NCI-H1694 (cell line): ENCODE measurements at places on chromosomes 7 and 10.

GRCh38 chr7:105003275-105003674 lies 10.7 kb upstream of the KMT2E start:
- DNase-seq: no peak

- no peak for DNase-seq
Measured at GRCh38 chr7:46212425-46213153, 291.5 kb upstream of the IGFBP3 start.

GRCh38 chr7:158266426-158266816 lies 321.2 kb downstream of the PTPRN2 start:
- no peak for DNase-seq

GRCh38 chr7:80508440-80508839 lies 3.4 kb downstream of the GNAT3 start:
- no peak for DNase-seq

DNA sequence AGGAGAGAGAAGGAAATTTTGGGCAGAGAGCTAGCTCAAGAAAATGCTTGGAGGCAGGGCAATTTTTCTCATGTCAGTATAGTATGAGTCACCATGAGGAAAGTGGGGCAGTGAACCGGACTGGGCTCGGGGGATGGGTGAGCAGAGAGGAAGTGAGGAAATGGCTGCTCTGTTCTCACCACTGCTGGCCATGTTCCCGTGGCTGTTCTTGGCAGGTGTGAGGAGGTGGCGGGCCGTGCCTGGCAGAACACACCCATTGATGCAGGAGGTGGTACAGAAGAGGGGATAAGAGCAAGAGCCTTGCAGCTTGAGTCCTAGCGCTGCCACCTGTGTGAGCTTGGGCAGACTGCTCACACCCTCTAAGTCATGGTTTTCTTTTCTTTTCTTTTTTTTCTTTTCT lies 304.4 kb upstream of the LYZL1 start:
- no peak for DNase-seq

GRCh38 chr10:78435484-78436221 lies 402.0 kb downstream of the RPS24 start:
- no peak for DNase-seq

DNA sequence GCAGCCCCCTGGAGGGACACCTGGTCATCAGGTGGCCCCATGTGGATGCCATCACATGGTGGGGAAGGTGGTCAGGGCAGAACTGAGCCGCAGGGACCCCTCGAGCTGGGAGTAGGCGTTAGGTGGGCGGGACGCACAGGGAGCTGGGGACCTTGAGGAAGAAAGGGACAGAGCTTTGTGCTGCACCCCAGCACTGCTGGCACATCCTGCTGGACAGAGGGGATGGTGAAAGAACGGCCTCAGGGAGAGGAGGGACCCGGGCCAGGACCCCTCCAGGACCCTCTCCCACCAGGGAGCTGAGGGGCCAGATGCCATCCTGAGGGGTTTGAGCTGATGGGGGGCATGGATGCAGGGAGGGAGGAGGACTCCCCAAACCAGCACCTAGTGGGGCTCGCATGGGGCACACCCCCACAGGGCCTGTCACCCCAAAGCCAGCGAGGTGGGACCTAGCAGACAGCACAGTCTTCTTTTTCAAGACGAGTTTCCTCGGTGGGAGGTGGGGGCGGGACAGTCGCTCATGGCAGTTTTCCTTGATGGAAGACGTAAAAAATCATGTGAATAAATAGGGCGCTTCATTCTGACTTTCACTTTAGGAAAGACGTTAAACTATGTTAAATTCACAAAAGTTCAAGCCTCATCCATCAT lies 43.3 kb downstream of the STK32C start:
- DNase-seq: no peak

- no peak for DNase-seq
Measured at GRCh38 chr10:43667317-43667731, 18.6 kb upstream of the ZNF32 start.

DNA sequence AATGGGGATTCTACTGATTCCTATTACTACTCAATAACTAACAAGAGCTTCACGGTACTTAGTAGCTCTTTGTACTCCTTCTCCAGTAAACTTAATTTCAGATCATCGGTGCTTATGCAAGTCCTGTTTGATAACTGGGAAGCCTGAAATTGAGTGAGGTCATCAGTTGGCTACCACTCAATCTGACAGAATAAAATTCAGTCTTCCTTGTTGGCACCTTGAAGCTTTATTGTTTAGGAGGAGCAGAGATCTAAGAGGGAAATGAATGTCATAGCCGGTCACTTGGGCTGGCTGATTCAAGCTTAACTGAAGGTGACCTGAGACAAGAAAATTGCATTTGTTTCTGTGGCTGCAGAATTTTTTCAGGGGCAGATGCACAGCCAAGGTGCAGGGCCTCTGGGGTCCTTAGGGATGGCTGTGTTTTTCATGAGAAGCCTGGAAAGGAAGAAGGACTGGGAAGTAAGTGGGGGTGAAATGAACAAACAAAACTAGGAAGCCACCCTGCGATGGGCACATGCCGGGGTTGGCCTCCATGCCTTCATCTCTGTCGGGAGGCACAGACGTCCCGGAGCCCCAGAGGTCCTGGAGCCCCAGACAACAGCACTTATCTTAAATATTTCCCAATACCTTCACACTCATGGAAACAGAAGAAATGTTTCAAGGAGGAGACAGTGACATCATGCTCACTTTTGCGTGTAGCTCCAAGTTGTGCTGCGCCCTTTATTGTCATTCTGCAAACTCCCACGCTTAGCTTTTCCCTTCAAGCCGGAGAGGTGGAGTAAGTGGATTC lies 85.0 kb upstream of the KIF5B start:
- no peak for DNase-seq

DNA sequence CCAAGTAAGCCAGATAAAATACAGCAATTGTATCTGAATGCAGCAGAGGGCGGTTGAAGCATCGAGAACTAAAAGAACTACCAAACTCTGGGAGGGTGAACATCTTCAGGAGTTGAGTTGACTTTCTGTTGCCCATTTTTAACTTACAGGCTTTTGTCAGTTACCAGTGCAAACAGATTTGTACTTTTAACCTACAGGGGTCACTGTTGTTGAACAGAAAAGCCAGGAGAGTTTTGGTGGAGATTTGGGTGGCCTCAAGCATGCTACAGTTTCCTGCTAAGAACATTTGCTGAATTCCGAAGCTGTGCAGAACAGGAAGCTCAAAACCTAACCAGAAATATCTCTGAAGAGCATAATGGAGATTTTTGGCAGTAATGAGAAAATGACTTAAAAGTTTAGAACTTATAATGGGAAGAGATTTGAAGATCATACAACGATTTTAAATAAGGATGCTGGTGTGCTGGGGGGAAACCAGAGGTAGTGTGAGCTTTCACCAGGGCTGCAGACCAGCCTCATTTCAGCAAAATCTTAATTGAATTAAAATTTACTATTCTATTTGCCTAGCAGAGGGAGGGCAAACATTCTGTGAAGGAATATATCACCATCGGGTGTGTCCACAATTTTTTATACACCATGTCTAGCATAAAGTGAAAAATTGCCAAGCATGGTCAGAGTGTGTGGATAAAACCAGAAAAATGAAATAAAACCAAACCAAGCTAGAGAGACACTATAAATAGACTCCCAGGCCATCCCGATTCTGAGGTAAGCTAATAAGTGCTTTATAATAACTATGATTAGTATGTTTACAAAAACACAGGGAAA lies 208.6 kb upstream of the CCDC6 start:
- DNase-seq: peak; percentile 20

DNA sequence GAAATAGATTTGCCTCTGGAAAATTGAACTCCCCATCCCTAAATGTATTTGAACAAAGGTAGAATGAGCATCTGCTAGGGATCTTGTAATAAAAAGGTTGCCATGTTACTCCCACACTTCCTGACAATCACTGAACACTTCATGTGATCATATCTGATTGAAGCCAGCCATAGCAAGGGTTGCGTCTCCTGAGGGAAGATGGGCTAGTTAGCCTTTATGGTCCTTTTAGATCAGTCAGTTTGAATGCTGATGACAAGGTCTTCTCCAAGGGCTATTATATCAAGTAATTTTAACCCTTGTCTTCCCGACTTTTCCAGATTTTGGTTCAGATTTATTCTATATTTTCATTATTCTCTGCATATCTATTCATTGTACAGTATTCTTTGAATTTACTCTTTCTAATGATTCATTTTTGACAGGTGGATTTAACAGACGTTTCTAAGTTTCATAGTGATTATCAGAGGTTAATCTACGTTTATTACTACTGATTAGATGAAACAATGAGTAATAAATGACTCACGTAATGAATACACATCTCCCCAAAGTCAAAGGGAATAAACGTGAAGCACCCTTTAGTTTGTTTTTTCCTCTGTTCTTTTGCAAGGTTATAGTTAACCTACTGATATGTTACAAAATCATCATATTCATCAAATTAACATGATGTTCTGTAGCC lies 28.1 kb downstream of the CSGALNACT2 start:
- DNase-seq: no peak
